ENCODE measurements at places on chromosomes 13 and 19.
A peak's percentile ranks its signal among the peaks of the same experiment; 100 is the strongest.

DNA sequence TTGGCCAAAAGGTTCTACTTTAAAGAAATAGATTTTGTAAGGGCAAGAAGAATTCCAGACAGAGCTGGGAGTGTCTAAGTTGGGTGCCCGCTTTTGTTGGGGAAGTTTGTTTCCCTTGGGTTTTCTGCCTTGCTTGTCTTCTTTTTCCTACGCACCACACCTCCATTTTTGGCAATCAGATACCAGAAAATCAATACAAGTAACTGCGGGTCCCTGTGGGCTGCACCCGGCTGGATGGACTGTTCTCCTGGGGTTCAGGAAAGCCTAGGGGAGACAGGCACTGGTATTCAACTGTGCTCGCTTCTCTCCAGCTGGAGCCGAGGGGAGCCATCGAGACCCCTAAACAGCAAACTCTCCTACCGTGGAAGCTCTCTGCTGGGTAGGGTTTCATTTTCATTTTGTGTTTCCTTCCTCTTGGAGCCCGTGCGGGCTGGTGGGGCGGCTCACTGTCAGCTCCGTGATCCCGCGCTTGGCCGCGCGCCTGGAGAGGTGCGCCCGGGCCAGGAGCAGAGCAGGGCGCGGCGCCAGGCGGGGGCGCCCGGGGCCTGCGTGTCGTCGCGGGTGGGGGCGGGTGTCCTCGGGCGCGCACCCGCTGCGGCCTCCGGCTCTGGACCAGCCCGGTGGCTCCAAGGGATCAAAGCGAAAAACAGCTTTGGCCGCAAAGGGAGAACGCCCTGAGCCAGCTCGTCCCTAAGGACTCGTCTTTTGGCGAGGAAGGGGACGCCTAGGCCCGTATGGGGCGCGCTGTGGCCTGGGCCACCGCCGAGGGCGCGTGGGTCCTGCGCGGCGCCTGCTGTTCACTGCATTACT, 347.2 kb downstream of the ZNF536 start:
- DNase-seq = peak; percentile 46

DNA sequence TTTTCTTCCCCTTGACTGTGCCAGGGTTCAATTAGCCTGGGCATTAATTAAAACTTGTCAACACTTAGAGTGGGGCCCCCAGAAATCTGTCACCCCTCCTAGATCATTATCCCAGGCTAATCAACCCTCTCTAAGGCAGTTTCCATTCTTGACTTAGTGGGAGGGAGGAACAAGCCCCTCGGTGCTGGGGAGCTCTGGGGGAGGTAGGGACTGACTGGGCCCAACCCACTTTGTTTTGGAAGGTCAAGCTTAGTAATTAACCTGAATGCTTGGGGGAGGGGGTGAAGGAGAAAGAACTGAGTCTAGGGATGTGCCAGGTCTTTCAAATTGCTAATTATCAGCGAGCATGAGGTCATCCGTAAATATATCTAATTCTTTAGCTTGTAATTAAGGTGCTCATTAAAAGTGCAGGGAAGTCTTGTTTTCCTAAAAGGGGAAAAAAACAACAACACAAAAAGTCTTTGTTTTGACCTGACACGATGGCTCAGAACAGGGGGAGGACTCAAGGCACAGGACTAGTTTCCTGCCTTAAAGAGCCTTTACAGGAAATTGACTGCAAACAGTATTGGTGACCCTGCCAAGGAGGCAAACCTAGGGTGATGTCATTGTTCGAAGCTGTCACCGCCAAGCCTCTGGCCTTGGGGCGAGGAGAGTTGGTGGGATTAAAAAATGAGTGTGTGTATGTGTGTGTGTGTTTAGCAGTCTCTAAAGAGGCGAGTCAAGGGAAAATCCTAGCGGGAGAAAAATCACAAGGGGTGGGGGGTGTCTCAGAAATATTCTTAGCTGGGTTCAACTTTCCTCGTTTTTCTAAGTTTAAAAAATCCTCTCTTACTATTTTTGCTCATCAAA, 19.4 kb downstream of the ACTN4 start:
- peak; percentile 95 for DNase-seq

- DNase-seq = peak; percentile 54
These were observed 59.1 kb upstream of the TNFRSF19 start for GRCh38 chr13:23510979-23511735.

DNA sequence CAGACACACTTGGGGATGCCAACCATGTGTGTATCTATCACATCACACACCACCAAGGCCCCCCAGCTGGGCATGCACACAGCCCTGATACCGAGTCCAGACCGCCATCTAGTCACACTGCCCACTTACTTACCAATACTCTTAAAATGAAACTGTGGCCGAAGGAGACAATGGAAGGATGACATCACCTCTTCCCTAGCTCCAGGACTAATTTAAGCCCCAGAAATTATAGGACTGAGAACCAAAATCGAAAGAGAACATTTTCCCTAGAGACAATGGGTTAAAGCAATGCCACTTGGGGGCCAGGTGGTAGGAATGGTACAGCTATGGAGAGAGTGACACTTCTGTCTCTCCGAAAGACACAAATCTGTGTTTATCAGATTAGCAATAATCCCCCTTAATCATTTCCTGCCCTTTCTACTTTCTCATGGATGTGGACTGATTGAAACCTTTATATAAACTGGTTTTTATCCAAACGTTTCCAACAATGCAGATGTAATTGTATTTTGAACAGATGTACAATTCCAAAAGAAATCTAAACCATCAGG, 663 bp upstream of the GGACT start:
- no peak for DNase-seq

DNA sequence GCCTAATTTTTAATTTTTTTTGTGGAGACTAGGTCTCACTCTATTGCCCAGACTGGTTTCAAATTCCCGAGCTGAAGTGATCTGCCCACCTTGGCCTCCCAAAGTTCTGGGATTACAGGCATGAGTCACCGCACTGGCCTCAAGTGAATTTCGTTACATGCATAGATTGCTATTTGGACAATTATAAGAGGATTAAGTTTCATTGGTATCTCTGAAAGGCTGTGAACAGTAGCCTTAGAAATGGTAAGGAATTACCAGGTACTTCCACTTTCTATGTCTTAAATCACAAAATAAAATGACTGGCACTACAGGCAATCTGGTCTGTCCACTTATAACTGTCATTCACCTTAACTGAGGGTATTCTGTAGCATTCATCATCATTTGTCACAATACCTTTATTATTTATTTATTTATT, 2.9 kb upstream of the CCDC9 start:
- peak; percentile 89 for DNase-seq

GRCh38 chr13:26961890-26962615, 201.5 kb upstream of the GPR12 start:
- DNase-seq = no peak

DNA sequence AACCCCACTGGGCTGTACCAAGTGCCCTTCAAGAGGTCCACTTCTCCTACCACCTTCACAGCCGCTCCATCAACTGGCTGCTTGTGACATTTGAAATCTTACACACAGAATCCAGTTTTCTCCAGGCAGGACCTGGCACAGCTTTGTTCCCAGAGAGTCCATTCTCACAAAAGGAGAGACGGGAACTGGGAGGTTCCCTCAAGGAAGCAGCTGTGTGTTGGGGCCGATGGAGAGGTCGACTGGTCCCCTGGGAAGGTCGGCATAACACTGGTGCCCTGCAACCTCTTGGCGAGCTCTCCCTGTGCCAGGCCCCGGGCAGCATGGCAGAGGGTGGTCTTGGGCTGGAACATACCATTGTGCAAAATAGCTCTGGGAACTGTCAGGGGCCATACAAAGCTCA, 21.5 kb downstream of the ELL start:
- DNase-seq = no peak

- peak; percentile 15 for DNase-seq
These were observed 254.3 kb downstream of the NDFIP2 start for GRCh38 chr13:79735228-79735627.

DNA sequence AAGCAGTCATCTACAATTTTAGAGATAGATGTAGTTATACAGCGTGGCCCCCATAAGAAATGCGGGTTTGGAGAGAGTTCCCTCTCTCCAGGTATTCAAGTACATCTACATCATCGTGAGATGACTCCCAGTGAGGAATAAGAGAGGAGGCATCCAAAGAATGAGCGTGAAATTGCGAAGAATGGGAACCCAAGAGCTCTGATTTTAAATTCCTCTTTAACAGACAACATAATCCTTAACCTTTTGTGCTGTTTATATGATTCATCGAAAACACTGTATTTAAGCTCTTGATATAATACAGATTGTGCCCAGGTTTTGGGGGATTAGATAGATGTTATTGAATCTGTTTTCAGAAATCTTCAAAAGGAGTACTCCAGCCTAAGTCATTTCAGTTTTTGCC, 161.5 kb downstream of the COG6 start:
- no peak for DNase-seq

GRCh38 chr19:49403404-49404187, 15.5 kb downstream of the KASH5 start:
- peak; percentile 24 for DNase-seq

DNA sequence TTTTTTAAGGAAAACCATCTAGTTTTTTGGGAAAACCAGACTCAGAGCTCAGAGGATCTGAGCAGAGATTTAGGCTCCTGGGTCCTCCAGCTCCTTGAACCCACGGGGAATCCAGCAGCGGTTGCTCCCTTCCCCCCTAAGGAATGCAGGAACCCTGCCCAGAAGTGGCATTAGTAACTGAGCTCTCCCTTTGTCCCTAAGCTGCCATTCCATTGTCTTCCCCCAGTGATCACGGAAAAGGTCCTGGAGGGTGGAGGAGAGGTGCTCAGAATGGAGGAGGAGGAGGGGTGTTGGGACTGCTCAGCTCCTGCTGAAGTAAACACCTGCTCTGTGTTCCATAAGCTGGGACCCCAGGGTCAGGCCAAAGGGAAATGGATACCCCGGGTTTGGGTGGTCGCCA, 16.8 kb upstream of the OR1M1 start:
- no peak for DNase-seq

Data from fibroblast of skin of scalp (primary cell).